Activated CD4-positive, CD25-positive, alpha-beta regulatory T cell (primary cell): ENCODE measurements at places on chromosomes 5 and 9.

GRCh38 chr5:157917491-157917890 lies 58.5 kb upstream of the CLINT1 start:
- no peak for DNase-seq

DNA sequence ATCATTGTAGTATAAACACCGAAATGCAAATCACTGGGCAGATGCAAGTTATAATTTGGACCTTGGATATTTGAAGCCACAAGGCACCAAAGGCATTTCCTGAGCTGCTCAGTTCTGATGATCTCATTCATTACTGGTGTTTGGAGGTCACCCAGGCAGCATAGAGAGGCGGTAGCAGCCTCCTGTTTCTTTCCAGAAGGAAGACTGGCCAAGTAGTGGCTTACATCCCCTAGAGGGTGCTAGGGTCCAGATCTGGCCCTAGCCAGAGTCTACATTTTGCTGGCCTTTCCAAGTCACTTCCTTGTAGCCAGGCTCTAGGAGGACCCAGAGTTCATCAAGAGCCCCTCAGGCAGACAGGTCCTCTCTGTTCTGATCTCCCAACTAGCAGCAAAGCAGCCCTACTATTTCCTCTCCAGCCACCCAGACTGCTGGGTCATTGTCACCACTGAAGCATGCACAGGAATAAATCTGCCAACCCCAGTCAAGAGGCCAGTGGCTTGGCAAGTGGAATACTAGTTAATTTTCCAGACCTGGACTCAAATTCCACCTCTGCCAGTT lies 33.4 kb upstream of the TTC1 start:
- DNase-seq, result no peak

- no peak for DNase-seq
Observed at GRCh38 chr5:107154593-107154992, 516.1 kb downstream of the EFNA5 start.

- DNase-seq, result no peak
Observed at GRCh38 chr9:31776471-31776870, 608.0 kb upstream of the ACO1 start.

DNA sequence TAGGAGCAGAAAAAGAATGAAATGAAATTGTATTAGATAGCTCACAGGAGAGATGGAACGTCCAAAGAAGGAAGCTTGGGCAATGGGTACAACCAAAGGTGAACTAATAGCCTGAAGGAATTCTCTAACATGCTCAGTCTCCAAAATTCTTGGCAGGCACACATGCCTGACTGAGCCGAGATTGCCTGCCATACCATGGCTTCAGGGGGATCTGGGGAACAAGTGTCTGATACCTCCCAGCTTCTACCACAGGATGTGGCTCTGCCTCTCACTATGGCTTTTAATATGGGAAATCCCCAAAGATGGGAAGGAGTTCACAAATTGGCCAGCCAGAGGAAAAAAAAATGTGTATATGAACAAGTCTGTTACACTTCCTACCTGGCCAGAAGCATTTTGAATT lies 3.6 kb upstream of the PALM2AKAP2 start:
- no peak for DNase-seq

GRCh38 chr5:180161420-180162303 lies 47.3 kb downstream of the RASGEF1C start:
- DNase-seq, result no peak

DNA sequence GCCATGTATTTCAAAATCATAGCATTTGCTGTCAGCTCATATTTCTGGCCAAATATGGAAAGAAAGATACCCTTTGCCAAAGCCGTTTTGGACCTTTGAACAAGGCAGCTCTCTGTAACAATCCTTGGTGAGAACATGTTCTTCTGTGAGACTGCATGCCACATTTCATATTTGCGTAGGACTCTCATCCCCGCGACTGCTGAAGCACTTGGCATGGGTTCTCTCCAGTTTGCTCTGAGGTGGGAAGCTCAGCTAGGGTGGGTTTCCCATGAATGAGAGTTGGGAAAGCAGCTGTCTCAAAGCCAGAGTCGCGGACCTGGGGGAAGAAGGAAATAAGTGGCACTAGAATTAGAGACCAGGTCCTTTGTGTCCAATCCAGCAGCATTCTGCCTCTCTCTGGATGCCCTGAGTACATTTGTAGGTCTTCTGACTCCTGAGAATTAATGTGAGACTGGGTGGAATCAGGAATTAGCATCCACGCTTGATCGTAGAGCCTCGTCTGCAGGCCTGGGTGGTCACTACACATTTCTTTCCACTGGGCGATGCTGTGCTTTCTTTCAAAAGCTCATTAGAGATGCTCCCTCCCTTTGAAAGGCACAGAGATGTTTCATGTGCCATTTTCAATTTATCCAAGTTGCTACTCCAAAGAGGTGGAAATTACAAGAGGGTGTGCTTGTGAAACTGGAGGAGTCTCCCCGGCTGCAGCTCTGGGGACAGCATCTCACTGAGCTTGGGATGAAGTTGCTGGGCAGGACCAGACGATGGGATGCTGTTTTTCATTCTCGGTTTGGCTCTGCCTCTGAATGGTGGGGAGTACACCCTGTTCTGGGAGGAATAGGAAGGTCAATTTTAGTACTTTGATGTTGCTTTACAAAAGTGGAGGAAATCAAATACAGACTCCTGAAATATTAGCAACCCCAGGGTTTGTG lies 197.2 kb downstream of the GADD45G start:
- DNase-seq, result no peak

DNA sequence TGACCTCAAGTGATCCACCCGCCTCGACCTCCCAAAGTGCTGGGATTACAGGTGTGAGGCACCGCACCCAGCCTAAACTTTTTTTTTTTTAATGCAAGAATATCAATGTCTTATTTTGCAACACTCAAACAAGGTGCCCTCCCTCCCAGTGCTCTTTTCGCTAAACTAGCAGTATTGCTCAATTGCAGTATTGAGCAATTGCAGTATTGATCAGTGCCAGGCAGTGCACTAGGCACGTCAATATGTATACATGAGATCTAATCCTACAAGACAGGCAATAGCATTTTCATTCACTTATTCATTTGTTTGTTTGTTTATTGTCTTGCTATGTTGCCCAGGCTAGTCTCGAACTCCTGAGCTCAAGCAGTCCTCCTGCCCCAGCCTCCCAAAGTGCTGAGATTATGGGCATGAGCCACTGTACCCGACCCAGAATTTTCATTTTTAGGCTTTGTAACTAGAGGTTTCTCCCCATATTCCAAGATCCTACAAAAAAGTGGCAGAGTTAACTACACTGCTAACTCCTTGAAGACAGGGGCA lies 94.5 kb downstream of the TTLL11 start:
- DNase-seq, result no peak

- no peak for DNase-seq
Observed at GRCh38 chr5:137636099-137636498, 99.8 kb downstream of the KLHL3 start.

DNA sequence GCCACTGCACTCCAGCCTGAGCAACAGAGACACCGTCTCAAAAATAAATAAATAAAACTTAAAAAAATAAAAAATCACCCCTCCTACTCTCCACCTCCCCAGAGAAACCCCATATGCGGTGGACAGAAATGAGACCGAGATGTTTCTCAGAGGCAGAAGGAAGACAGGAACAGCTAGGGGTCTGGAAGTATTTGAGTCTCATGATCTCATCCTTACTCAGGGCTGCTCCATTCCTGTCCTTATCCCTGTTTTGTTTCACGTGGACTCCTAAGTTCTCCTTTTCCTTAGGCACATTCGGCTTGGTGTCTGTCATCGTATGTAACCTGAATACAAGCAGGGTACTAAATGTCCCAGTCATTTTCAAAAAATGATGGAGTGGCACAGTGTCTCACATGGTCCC lies 76.1 kb downstream of the C9orf50 start:
- no peak for DNase-seq

DNA sequence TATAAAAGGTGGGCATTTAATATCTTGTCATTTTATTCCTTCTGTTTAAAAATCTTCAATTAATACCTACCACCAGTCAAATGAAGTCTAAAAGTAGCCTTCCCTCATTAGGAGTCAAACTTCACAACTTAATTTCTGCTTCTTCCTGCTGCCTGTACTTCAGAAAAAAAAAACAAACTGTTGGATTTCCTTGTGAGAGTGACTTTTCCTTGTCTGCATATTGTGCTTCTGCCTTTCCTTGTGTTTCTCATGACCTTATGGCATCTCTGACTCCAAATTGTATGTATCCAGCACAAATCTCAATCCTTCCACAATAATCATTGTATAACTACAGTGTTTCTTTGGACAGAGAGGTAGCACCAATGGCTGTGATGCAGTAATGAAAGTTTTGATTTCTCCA lies 32.1 kb downstream of the GRAMD2B start:
- DNase-seq, result no peak

DNA sequence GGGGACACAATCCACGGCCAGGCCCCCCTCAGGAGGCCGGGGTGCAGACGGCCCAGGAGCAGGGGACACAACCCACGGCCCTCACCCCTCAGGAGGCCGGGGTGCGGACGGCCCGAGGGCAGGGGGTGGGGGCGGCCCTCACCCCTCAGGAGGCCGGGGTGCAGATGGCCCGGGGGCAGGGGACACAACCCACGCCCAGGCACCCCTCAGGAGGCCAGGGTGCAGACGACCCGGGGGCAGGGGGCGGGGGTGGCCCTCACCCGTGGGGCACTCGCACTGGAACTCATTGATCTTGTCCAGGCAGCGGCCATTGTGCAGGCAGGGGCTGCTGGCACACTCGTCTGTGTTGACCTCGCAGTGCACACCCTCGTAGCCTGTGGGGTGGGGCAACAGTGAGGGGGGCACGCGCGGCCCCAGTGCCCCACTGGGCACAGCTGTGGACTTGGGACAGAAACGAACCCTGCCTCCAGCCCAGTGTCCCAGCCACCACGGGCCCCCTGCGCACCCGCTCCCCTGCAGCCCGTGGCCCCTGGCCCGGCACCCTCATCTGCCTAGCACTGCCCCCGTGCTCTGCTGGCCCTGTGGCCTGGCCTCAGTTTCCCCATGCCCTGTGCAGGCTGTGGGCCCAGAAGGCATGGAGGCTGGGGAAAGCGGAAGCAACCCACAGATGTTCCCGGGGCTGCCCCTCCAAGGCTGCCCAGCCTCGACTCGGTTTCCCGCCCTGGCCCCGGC lies 28.7 kb downstream of the NOTCH1 start:
- no peak for DNase-seq

- DNase-seq, result no peak
Observed at GRCh38 chr9:4936277-4936676, 48.8 kb upstream of the JAK2 start.

GRCh38 chr9:120292606-120293005 lies 287.4 kb downstream of the CDK5RAP2 start:
- no peak for DNase-seq

DNA sequence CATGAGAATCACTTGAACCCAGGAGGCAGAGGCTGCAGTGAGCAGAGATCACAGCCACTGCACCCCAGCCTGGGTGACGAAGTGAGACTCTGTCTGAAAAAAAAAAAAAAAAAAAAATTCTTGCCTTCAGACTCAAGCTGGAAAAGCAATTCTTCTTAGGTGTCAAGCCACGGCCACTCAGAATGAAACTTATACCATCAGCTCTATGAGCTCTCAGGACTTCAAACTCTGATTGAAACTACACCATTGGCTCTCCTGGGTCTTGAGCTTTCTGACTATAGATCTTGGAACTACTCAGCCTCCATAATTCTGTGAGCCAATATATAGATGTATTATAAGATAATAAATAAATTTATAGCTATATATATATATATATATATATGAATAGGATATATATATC lies 12.9 kb upstream of the FGF10 start:
- DNase-seq, result no peak

- no peak for DNase-seq
Observed at GRCh38 chr9:107749787-107750444, 260.3 kb upstream of the KLF4 start.

DNA sequence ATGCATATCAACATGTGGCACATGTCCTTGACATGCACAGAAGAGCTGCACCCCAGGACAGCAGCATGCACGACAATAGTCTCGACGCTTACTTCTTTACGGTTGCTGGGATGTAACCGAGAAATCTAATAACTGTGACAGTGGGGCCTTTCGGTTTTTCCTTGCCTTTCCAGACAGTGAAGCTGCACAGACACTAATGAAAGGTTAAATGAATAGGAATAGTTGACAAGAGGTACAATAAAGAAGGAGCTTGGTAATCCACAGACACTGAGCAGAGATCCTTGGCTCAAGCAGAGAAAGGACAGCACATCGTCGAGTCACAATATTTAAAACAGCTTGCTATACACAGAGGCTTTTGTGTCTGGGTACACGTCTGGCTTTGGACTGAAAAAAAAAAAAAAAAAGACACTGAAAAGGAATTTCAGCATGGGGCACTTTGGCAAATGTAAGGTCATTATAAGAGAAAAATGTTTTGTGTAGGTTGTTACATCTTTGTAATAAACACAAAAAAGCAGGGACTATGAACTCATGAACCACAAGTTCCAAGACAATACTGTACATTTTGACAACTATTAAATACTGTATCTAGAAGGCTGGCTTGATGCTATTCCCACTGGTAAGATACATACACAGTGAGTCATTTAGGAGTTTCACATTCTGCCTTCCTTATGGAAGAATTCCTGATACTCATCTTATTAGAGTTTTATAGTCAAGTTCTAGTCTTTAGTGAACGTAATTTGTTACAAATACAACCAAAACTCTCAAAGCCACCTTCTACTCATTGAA lies 5.6 kb downstream of the BNC2 start:
- no peak for DNase-seq

- DNase-seq, result no peak
Observed at GRCh38 chr5:1912951-1913565, 30.3 kb upstream of the IRX4 start.

- DNase-seq, result no peak
Observed at GRCh38 chr5:107310181-107310580, 360.6 kb downstream of the EFNA5 start.

- no peak for DNase-seq
Observed at GRCh38 chr5:55521881-55522280, 12.9 kb downstream of the PLPP1 start.

DNA sequence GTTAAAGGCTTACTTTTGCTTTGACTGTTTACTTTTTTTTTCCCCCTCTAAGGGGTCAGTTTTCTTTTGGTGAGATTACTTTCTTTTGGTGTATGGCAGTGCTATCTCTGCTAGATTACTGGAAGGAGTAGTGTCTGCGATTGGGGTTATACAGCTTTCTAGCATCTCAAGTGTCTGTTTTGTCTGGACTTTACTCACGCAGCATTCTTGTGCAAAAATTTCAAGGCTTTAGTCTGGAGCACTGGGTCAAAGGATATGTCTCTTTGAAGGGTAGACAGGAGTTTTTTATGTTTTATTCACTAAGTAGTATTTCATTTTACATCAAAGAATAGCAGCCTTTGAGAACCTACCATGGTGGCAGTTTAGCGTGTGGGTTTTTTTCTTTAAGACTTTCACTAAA lies 52.6 kb downstream of the NDUFS4 start:
- DNase-seq, result no peak

GRCh38 chr5:106523852-106524251 lies 1146.9 kb downstream of the EFNA5 start:
- no peak for DNase-seq

- DNase-seq, result no peak
Observed at GRCh38 chr5:103498800-103499551, 63.6 kb downstream of the NUDT12 start.

- no peak for DNase-seq
Observed at GRCh38 chr5:55418994-55419968, 111.5 kb downstream of the MTREX start.
